ENCODE measurements at places on chromosomes 3 and 15.

DNA sequence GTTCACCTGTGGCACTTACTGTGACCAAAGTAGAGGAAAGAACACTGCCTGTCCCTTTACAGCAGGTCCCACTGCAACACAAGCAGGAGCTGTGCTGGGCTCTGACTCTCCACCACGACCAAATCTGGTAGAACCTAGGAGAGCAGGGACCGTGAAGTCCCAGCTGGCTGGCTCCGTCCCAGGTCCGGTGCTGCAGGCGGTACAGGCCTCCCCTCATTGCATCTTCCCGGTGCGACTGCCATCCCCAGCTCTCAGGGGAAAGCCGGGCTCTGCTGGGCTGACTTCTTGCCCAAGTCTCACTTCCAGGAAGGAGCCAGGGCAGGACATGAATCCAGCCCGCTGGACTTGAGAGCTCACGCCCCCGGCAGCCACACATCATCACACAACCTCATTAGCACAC is 33.8 kb downstream of the RGMA start:
- DNase-seq: no peak

- DNase-seq: no peak
These were observed 75.8 kb downstream of the CTNNB1 start for GRCh38 chr3:41274944-41275668.

DNA sequence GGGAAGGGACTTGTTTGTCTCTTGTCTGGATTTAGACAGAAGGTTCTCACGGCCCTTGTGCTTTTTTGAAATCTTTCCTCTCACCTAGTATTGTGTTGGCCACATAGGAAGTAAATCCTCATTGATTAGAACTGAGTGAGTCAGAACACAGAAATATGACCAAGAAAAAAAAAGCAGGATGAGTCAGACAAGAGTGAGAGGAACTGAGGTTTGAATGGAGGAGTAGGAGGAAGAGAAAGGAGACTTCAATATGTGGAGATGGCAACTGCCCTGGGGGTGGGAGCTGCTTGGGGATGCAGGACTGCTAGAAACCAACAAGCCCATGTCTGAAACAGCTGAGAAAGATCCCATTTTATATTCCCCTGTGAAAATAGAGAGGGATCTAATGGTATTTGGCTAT is 194.1 kb upstream of the ZBTB20 start:
- DNase-seq: no peak

GRCh38 chr3:12742330-12743107 is 16.5 kb downstream of the TMEM40 start:
- DNase-seq: no peak

GRCh38 chr3:133535971-133536881 is 37.3 kb upstream of the CDV3 start:
- peak; percentile 85 for DNase-seq

DNA sequence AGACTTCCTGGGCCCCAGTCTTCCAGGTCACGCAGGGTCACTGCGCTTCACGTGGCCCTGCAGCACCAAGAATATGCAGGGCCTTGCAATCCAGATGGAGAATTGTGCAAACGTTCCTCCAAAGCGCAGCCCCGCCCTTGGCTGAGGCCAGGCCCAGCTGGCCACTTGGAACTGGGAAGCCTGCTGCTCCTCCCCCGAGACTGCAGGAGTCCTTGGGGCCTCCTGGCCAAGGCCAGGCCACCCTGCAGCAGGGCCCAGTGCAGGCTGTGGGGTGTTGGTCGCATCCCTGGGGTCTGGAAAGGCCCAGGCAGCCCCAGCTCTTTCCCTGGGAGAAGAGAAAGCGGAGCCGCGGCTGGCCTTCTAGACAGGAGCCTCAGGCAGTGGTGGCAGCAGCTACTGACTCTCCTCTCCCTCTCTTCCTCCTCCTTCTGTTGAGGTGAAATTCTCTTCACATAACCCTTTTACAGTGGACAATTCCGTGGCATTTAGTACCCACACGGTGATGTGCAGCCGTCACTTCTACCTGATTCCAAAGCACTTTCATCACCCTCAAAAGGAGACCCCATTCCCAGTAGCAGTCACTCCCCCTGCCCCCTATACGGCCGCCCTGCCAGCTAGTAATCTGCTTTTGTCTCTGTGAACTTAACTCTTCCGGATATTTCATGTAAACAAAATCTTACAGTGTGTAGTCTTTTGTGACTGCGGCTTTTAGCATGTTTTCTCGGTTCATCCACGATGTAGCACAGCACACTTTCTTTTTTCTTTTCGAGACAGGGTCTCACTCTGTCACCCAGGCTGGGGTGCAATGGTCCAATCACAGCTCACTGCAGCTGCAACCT is 103.9 kb downstream of the TMEM266 start:
- no peak for DNase-seq

GRCh38 chr3:58052373-58053273 is 44.4 kb downstream of the FLNB start:
- DNase-seq: peak; percentile 89

- DNase-seq: no peak
These were observed 68.1 kb downstream of the PTPRG start for GRCh38 chr3:61629442-61629841.

DNA sequence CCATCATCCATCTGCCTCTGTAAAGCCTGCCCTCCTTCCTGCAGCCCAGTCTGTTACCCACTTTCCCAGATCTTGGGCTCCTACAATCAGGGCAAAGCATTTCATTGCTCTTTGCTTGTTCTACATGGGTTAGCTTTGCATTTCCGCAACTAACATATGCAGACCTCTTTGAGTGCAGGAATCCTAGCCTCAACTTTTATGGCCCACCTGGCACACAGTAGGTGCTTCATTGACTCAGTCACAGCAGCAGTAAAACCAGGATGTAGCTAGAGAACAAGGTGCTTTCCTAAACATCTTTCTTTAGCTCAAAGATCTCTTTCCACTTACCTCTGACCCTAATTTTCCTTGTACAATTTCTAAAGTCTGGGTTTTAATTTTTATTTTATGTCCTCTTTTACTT is 3.5 kb downstream of the CD80 start:
- no peak for DNase-seq

DNA sequence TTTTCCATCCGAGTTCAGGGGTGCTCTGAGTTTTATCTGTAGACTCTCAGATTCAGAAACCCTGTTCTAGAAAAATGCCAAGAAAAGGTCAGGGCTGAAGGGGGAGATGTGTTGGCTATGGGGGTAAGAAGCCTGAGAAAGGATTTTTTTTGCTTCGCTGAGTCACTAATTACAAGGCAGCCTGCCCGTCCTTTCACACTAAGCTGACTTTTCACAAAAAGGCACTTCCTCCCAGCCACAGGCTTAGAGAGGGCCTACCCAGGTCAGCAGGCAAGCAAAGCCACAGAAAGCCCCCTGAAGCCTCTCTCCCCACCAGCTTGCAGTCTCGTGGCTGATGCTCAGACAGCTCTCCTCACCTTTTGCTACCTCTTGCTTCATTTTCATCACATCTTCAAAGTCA is 192.6 kb upstream of the PRICKLE2 start:
- DNase-seq: no peak

DNA sequence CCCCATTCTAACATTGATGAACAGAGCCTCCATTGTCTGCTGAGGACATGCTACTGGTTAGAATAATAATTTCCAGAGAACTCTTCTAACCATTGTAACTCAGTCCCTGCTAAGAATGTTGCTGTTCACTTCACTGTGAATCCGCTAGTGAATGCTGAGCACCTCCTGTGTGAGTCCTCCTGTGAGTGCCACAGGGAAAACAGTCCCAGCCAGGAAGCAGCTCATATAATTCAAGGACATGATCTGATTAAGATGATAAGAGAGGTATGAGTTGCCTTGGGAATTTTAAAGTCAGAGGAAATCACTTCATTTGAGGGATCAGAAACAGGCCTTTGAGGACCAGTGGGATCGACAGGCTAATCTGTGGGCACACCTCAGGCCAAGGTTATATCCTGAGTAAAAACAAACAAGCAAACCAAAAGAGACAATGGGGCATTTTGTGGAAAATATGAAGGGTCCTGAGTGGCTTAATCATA is 33.9 kb upstream of the GPR160 start:
- DNase-seq: no peak

DNA sequence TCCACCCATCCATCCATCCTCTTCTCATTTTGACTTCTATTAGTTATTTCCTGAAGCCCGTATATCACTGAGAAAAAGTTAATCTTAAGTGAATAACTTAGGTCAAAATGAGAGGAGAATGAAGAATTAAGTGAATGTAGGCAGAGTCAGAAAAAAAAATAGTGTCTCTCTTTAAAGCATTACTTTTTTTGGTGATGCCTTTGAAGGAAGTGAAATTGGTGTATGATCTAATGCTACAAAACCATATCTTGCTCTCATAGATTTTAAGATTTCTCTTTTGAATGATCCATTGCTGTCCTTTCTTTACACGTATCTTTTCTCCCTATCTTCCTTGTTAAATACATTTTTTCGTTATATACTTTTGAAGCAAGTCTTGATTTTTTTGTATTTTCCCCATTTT is 23.4 kb downstream of the FNDC3B start:
- DNase-seq: no peak

DNA sequence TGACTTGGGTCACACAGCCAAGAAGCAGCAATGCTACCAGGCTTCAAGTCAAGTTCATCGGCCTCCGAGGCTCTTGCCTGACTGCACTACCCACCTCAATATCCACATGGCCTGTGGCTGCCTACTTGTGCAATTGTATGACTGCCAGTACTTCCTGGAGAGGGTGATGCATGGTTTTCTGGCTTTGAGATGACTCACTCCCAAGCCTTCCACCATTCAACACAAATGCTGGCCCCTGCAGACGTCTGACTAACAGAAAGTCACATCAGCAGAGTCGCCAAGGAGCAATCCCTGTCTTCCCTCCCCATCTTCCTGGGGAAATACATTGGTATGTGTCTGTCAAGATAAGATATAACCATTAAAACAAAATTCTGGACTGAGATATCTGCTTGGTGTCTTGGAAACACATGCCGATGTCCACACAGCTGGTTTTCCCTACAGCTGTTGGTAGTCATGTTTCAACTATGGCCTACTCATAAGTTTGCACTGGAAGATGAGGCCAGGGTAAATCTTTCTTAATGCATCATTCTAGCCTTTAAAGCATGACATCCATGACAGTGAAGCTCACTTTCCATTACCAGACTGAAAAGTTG is 79.6 kb upstream of the SPATA12 start:
- DNase-seq: peak; percentile 93

GRCh38 chr15:48318131-48318530 is 13.1 kb upstream of the DUT start:
- DNase-seq: no peak

GRCh38 chr3:43549626-43550290 is 72.1 kb downstream of the ANO10 start:
- no peak for DNase-seq

- DNase-seq: peak; percentile 32
These were observed 2.0 kb downstream of the AHSG start for GRCh38 chr3:186614597-186615483.

DNA sequence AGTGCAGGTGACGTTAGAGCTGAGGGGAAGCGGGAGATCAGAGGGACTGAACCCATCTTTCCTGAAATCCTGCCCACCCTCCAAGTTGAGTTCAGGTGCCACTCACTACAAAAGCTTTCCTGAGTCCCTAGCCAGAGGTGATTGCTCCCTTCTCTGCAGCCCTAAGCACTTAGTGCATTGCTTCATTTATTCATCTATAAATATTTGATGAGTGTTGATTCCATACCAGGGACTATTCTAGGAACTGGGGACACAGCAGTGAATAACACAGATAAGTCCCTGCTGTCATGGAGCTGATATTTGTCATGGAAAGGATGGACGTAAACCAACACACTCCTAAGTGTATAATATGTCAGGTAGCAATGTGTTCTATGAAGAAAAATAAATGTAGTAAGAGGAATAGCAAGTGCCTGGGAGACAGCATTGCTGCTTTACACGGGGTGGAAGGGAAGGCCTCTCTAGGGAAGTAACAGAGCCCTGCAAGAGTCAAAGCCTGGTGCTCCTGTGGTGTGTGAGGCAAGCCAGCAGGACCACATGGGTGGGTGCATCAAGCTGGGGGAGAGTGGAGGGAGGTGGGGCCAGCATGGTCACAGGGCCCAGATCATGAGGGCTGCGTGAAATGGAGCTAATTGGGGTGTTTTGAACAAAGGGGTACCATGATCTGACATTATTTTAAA is 18.6 kb downstream of the ALPK3 start:
- no peak for DNase-seq

DNA sequence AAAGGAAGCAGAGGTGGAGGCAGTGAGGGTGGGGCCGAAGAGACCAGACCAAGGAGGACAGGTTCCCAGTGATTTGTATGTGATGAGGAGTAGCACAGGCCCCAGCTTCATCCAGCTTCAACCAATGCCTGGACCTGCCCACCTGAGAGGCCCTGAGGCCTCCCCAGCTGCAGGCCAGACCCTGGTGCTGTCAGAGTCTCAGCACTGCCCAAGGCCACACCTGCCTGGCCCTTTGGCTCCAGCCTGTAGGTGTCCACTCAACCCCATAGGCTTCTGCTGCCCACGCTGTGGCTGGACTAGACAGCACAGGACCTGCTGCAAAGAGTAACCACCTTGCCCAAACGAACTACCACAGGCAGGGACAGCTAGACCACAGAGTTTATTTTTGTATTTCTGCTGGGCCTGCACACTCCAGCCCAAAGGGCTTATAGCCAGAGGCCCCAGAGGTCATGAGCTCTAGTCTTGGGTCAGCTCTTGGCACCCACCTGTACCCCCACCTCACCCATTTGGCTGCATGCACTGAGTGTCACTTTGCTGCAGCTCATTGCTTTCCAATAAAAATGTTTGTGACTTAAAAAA is 81.9 kb upstream of the CDV3 start:
- DNase-seq: no peak

DNA sequence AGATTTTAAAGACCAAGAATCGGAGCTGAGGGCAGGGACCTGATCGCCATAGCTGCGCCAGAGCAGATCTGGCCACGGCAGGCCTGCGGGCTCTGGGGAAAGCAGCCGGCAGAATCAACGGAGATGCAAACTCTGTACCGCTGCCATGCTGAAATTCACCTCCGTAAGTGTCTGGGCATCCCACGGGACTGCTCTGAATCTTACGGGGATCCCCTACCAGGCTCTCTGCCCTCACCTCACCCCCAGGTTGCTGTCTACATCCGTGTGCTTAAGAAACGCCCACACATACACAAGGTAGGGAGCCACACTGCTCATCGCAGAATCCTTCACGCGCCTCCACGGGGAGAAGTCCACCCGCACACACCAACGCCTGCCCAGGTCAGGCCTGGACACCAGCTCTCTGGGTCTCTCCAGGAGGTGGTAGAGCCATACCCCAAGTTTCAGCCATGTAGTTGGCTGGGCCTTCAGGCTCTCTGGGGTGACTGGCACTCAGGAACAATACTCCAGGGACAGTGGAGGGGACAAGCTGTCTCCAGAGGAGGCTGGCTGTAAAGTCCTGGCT is 33.5 kb downstream of the FAM174B start:
- DNase-seq: no peak

DNA sequence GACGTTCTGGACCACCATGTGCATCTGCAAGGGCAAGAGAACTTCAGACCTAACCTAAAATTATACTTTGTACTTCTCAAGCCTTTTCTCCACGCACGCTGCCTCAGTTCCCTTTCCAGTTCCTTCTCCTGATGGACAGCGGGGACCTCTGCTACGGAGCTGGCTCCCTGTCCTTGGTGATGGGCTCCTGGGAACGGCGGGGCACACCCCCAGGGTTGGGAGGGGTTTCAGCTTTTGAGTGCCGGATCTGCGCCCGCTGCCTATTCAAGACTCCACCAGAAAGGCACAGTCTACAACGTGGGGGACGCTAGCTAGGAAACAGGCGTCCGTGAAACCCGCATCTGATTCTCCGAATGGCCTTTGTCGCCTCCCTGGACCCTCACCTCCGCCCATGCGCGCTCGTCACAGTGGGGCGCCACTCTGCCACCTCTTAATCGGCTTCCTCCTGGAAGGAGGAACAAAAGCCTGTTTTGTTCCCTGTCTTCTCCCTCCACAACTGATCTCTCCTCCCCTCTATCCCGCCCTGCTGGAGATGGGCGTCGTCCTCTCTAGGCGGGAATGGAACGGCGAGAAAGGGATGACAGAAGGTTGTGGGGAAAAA is 2.2 kb downstream of the GPR149 start:
- DNase-seq: no peak
